HS-5 (cell line): ENCODE measurements at places on chromosomes 6 and 20.

- DNase-seq, result no peak
Observed at GRCh38 chr6:26415036-26415614, 13.1 kb downstream of the BTN3A1 start.

GRCh38 chr6:89042664-89043063 is 37.9 kb upstream of the PNRC1 start:
- DNase-seq, result no peak

GRCh38 chr6:169095153-169095552 is 158.5 kb downstream of the THBS2 start:
- no peak for DNase-seq

GRCh38 chr20:52744441-52744840 is 227.7 kb upstream of the TSHZ2 start:
- DNase-seq, result no peak

GRCh38 chr20:9051508-9051907 is 17.4 kb upstream of the PLCB4 start:
- DNase-seq, result peak; percentile 99

DNA sequence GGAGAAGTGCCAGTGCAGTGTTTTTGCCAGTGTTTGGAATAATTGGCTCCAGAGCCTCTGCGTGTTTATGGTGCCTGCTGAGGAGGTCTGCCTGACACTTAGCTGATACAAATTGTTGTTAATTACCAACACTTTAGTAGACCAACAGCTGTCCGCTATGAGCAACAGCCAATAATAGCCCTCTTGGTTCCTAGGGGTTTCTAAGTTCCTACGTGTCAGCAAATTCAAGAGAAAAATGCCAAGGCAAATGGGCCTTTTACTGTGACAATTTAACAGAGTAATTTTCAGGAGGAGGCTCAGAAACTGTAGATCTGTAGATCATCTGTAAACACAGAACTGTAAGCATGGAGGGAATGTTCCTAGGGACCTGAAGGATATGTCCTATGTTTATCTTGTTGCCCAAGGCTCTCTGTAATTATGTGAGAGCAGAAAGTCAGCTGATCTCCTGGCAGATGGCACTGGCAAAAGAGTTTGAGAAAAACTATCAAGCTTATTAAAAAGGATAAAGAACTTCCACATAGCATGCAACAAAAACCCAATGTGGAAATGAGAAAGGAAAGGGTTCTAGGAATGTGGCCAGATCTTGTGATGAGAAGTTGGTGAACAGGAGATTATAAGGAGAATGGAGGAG is 157.7 kb downstream of the GJA1 start:
- no peak for DNase-seq

- DNase-seq, result no peak
Observed at GRCh38 chr6:39261751-39262150, 32.5 kb upstream of the KCNK5 start.

- no peak for DNase-seq
Observed at GRCh38 chr6:150310539-150310938, 58.3 kb upstream of the IYD start.

DNA sequence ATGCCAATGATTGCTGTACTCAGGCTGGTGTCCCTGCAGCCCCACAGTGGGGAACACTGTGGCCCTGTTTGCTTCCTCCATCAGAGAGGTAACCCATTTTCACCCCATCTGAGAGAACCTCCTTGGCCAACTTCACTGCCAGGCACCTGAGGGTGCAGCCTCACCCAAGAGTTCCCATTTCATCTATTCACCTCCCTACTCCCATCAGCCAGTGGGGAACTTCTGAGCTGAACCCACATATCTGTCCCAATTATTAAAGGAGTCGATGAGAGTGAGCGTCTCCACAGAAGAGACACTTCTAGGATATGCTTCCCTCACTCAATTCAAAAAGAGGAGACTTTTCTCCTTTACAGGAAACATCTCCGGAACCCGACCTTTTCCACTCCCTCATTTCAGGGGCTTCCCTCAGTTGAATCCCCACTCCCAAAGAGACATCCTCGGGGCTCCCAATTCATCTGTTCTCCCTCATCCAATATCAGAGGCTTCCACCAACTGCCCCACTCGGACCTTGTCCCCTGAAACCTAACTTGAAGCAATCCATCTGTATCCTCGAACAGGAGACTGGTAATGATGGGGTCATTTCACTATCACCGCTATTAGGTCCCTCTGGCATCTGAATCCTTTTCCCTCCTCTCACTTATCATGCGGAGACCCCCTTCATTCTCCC is 988 bp downstream of the UBE2V1 start:
- no peak for DNase-seq

GRCh38 chr6:56741472-56741871 is 98.8 kb upstream of the DST start:
- no peak for DNase-seq

DNA sequence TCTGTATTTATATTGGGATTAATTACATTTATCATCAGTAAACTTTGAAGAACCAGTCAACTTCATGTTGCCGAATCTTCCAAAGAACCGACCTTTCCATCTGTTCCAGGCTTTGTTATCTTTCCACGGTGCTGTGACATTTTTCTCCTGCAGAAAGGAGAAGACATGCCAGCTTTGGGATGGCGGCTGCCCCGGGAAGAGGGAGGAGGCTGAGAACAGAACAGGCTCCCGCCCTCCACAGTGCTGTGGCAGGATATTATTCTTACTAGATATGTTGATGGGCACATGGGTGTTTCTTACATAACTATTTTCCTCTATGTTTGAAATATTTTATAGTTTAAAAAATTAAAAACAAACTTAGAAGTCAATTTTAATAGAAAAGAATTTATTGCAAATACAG is 44.9 kb downstream of the GINS1 start:
- no peak for DNase-seq

DNA sequence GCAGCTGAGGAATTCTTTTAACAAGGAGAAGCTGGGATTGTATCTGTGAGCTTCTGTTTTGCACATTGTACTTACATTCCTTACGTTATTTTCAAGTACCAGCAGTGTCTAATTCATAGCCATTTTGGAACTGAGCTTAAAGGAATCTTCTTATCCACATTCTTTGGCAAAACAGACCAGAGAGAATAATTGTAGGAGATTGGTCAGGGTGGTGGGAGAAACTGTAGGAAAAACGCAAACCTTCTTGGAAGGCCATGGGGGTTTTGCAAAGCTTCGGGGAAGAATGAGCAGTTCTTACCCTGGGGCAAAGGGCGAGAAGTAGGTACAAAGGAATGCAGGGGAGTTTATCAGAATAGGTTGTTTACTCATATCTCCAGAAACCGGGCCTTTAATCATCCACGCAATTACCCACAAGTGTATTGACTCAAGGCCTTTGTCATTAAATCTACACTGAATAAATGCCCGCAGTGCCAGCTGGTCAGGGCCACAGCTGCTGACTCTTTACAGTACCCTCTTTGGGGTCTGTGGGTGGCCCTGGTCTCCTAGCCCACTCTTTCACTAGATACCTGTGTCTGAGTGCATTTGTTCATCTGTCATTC is 39.6 kb upstream of the SPTLC3 start:
- DNase-seq, result no peak

DNA sequence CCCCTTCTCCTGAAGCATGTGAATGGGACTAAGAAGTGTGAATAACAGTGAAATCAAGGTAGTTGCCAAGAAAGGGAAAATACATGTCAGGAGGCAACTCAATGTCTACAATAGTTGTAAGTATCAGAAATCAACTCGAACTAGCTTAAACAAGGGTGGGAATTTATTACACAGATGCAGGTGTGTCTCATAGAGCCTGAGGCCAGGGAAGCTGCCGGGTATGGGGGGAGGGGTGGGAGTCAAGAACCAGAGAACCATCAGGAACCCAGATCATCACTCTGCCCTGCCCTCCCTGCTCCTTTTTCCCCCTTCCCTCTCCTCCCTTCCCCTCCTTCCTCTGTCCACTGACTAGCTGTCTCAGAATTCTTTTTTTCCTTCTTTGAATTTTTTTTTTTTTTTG is 34.9 kb upstream of the BMP6 start:
- no peak for DNase-seq

- DNase-seq, result no peak
Observed at GRCh38 chr6:31568537-31568961, 3.5 kb upstream of the LTA start.

- DNase-seq, result no peak
Observed at GRCh38 chr20:10090588-10091166, 55.9 kb downstream of the ANKEF1 start.

DNA sequence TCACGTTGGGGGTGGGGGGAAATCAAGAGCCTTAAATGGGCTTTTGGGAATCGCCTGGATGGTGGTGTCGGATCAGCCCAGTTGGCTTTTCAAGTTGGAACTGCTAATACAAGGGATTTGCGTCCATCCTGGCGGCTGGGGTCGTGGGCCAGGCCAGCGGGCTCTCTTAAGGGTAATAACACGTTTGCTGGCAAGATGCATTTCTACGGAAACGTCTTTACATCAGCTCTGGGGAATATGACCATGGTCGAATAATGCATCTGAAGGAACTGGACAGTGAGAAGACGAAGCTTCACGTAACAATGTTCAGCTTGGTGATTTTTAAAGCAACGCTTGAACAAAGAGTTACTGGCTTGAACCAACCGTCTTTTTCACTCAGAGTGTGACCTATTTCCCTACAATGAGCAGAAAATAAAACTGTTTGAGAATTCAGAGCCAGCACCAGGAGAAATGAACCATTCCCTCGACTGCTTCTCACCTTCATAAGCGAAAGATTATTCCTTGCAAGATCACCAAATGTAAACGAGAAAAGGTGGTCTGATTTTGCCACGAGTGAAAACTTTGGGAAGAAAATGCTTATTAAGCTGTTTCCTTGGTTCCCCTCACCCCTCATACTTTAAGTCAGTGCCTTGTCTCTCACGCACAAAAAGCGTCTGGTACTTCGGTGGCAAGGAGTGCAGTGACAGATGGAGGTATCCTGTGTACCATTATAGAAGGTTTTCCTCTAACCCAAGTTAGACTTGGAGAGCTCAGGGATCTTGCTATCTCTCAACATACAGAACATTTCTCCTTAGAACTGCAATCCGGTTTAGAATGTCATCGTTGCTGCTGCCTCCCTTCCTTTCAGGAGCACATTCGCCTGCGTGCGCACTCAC is 1.4 kb upstream of the MARCKS start:
- no peak for DNase-seq
